ENCODE measurements at places on chromosomes 12 and 14. TPM values are rescaled to one million over a fixed set of nuclear protein-coding genes. Genes with fewer than 3 reads are reported as not detected.
A peak's percentile ranks its signal among the peaks of the same experiment; 100 is the strongest.

GRCh38 chr12:95944108-95944704 is 1.1 kb downstream of the AMDHD1 start:
- DNase-seq, result no peak

GRCh38 chr12:98595243-98595988 is 1.9 kb downstream of the SLC25A3 start:
- DNase-seq, result no peak

GRCh38 chr14:33782923-33783322 is 168.0 kb downstream of the EGLN3 start:
- DNase-seq, result no peak

- DNase-seq, result no peak
Measured at GRCh38 chr12:56721216-56721615, 3.9 kb downstream of the NACA start.

GRCh38 chr12:132333766-132334165 is 4.4 kb upstream of the GALNT9 start:
- no peak for DNase-seq

- no peak for DNase-seq
Measured at GRCh38 chr14:65000898-65001591, 14.3 kb downstream of the FNTB start.

- no peak for DNase-seq
Measured at GRCh38 chr12:39671898-39672875, 52.6 kb upstream of the ABCD2 start.

DNA sequence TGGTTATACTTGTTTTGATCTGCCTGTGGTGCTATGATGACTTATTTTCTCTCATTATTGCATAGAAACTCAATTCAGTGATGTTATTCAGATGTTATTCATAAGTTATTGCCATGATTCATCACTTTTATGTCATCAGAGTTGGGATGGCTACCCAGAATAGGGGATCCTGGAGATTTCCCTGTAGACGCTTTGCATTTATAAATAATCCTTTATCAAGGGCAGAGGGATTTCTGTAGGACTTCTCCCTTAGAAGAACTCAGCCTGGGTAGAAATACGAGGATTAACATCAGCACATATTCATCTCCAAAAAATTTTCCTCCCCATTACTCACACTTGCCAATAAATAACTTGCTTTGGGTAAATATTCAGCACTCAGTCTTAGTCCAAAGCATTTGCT is 4.9 kb downstream of the GPRC5A start:
- DNase-seq, result no peak

DNA sequence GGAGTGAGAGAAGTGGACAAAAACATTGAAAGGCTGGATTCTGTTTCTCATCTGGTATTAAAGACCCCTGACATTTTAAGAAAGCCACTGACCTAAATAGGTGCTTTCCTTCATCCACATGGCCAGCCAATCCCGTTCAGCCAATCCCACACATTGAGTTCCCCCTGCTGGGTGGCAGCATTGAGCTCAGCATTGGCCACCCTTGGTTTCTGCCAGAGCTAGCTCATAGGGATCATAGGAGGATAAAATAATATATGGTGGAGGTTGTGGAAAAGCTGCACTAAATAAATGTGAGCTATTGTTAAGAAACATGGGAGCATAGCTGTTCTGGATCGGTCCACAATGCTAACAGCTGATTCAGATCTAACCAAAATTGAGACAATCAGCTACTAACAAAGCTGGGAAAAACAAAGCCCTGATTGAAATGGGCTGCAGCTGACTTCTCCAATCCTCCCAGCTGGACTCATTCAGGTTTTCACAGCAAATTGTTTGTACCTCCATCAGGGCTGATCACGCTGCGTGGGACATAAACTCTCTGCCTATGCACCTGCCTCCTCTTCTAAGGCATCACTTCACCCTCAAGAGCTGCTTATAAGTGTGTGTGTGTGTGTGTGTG is 256.5 kb downstream of the EMP1 start:
- peak; percentile 44 for DNase-seq

DNA sequence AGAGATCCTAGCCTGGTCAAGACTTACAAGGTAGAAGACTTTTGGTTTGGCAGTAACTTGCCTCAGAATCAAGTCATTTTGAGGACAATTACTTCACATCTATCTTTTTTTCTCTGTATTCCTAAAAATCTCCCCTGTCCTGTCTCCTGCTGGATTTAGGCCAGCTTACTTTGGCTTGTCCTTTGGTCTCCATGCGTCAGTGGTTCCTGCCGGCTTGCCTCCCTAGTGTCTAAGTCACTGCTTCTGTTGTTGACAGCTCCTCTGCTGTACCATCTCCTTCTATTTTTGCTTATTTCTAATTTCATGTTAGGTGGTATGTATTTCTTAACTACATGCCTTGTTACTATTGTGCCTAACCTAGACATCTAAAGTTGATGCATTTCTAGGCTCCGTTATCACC is 39.7 kb upstream of the FBLN5 start:
- DNase-seq, result no peak

DNA sequence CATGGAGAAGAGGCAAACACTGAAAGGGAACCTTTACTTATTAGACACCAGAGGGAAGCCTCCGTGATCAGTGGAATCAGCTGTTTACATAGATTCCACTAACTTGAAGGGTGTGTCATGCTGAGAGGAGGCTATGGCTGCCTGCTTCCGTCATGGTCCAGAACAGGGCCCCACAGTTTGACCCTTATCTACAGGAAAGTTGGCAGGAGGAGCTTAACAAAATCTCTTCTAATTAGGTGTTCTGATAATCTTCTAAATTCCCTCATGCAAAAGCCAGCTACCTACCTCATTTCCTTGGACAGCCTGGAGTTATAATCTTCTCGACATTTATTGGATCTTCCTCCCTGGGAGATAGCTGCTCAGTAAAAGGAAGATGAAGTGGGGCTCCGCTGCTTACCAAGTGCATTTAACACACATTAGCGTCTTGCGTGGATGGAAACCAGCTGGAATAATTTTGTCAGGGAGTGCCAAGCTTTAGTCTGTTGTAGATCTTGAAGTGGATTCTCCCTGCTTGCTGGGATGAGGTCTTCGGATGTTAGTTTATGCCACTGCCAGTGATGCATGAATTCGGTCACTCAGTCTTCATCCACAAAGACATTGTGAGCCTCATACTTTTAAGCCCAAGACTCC is 171.0 kb downstream of the PAH start:
- no peak for DNase-seq

GRCh38 chr14:59964251-59965007 is 44.5 kb downstream of the LRRC9 start:
- DNase-seq, result no peak

DNA sequence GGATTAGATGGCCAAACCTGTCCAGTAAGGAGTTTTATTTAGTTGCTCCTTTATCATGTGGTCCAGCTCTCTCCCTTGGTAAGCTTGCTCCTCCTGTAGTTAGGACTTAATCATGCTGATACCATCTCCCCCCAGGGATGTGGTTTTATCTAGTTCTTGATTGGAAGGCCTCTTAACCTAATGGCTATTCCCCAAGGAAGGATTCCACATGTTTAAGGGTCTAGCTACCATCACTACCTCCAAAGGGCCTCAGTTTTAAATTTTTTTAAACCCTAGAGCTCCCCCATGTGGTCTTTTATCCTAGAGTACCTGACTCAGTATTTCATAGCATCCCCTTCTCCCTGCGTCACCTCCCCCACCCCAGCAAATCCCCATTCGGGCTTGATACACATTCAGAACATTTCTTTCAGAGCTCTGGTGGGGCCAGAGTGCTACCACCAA is 22.5 kb downstream of the MAP3K12 start:
- no peak for DNase-seq

DNA sequence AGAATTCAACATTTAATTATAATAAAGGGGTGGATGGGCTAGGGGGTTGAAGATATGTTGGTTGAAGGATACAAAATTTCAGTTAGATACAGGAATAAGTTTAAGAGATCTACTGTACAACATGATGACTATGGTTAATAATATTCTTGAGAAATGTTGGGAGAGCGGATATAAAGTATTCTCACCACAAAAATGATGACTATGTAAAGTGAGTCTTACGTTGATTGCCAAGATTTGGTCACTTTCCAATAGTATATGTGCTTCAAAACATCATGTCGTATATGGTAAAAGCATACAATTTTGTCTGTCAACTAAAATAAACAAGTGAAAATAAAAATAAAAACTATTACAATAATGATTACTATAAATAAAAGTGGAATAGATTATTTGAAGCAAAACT is 802.0 kb downstream of the C12orf50 start:
- DNase-seq, result no peak

DNA sequence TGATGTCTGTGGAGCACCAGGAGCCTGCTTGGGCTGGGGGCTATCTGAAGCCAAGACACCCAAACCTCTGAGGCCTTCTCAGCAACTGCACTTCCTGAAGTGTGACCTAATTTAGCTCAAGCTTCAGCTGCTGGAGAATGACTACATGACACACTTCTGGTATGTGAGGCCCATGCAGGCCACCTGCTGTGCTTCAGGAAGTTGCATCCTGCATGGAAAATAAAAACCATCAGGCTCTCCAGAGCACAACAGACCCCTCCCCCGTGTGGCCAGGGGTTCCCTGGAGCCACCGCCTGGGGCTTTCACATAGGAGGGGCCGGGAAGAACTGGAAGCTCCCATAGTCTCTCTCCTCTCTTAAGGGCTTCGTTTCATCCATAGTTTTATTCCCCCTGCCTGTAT is 217.7 kb downstream of the SLC15A4 start:
- no peak for DNase-seq

- no peak for DNase-seq
Measured at GRCh38 chr12:10354502-10354901, 35.3 kb downstream of the KLRK1 start.

- DNase-seq, result no peak
Measured at GRCh38 chr12:58819985-58820384, 100.3 kb downstream of the LRIG3 start.

The ATG101 gene
- total RNA-seq, result 27.7 TPM

The ANAPC7 gene
- total RNA-seq, result 57.9 TPM

The GZMH gene
- total RNA-seq, result not detected

The TRPV4 gene
- 5.6 TPM for total RNA-seq

The GPR137C gene
- 0.74 TPM for total RNA-seq

The KIF5A gene
- total RNA-seq, result 4.4 TPM
